ENCODE measurements at places on chromosomes 3 and 15. TPM values are rescaled to one million over a fixed set of nuclear protein-coding genes. Genes with fewer than 3 reads are reported as not detected.

The RAB6B gene
- 1.4 TPM for total RNA-seq

- DNase-seq = no peak
These were observed 6.5 kb upstream of the BCL2A1 start for GRCh38 chr15:79977431-79978054.

- no peak for DNase-seq
These were observed 45.8 kb downstream of the ALDH1A2 start for GRCh38 chr15:58019503-58020376.

The GOLGA6B gene
- total RNA-seq = not detected

DNA sequence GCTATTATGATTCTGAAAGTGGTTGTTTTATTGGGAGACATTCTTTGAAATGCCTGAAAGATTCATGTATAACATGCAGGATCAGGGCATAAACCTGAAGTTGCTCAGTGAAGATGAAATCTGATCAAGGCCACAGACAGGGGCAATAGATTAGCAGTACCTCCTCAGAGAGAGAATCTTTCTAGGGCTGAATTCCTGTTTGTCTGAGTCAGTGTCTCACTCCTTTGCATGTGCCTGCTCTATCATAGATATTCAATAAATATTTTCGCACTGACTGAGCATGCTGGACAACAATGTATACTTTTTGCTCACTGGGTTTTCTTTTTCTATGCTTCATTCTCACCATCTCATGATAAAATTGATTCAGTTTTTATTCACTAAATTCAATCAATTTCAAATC is 49.8 kb upstream of the PFN2 start:
- no peak for DNase-seq

DNA sequence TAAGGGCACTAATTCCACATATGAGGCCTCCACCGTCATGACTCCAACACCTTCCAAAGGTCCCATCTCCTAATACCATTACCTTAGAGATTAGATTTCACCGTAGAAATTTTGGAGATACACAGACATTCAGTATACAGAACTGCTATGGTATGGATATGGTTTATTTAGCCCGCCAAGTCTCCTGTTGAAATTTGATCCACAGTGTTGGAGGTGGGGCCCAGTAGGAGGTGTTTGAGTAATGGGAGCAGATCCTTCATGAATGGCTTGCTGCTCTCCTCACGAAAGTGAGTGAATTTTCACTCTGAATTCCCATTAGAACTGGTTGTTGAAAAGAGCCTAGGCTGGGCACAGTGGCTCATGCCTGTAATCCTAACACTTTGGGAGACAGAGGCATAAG is 7.4 kb downstream of the MKRN3 start:
- DNase-seq = no peak
